Stimulated activated CD8-positive, alpha-beta memory T cell treated with anti-CD3 and anti-CD28 coated beads, Interleukin-15, amount 100 ng/mL, for 48 hours (primary cell): ENCODE measurements at places on chromosomes 3 and 15.

DNA sequence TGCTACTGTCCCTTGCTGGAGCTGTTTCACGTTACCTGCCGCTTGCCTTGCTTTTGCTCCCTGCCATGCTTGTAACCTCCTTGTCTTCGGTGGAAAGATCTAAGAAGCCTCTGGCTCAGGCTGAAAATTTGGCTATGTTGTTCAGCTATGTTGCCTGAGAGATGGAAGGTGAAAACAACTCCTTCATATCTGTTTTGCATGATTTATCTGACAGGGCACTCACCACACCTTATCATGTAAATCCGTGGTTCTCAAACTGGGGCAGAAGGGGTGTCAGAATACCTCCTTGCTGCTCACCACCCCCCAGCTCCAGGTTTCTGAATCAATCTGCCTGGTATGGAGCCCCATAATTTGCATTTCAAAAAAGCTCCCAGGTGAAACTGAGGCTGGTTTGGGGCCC is 6.5 kb upstream of the CORO2B start:
- DNase-seq, result no peak

DNA sequence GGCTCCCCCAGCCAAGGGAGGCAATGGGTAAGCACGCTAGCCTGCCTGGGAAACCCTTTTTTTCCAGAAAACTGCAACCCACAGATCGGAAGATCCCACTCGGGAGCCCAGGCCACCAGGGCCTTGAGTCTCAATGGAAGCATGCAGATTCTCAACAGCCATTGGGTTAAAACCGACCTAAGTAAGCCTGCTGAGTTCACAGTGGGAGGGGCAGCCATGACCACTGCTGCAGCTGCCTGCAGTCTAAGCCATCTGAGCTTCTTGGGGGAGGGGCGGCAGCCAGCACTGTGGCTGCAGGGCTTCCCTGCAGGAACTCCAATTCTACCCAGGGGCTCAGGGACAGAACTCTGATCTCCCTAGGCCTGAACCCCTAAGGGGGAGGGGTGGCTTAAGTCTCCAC is 82.0 kb downstream of the DPPA2 start:
- no peak for DNase-seq

GRCh38 chr15:61521953-61522352 is 292.9 kb upstream of the RORA start:
- no peak for DNase-seq

DNA sequence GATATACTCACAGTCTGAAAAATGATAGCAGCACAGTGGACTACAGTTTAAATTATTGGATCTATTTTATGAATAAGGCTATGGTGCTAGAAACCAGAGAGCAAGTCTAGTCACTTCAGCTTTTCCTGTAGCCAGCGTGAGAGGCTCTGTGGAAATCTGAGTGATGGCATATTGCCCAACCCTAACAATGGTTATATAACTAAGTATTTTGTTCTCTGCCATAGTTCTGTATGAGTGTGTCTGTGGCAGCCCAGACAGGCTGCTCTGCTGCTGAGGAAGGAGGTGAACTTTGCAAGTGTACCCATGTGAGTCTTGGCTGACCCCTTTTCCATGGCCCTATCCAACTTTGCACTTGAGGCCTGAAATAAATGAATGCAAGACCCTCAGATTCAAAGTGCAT is 105.7 kb downstream of the LRTM1 start:
- DNase-seq, result no peak

GRCh38 chr15:29183071-29183831 is 86.4 kb downstream of the NSMCE3 start:
- no peak for DNase-seq

- DNase-seq, result no peak
Measured at GRCh38 chr3:171566803-171567422, 106.7 kb upstream of the TNIK start.

- no peak for DNase-seq
Measured at GRCh38 chr3:55937301-55937700, 450.2 kb upstream of the WNT5A start.

DNA sequence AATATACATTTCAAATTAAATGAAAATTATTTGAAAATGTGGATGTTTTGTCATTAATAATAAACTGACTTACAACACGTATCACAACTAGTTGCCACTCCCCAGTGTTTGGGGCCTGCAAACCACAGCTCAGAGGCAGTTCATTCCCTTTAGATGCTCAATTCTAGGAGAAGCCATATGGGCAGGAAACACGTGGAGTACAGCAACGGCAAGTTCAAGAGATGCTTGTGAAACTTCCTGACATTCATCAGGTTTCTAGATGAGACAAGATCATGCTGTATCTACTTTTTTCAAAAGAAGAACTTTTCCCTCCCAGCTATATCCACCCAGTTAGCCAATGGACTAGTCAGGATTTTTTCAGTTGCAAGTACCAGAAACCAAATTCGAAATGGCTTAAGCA is 17.6 kb upstream of the PLA2G4D start:
- no peak for DNase-seq

DNA sequence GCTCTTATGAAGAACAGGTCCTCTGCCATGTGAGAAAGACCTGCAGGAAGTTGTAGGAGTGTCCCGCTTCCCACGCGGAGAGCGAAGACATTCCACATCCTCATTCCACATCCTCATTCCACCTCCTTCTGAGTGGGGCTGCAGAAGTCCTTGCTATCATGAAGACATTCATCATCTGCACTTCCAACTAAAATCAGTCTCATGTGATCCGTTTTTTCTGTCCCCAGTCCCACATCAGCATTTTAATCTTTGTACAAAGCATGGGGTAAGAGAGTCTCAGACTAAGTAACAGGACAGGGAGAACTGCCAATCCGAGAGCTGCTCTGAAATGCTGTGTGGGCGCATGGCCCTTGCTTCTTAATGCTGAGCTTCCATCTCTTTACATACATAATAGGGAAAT is 227.2 kb downstream of the RSRC1 start:
- no peak for DNase-seq

- no peak for DNase-seq
Measured at GRCh38 chr15:93837450-93837849, 393.9 kb upstream of the MCTP2 start.

- DNase-seq, result no peak
Measured at GRCh38 chr15:101454365-101454764, 35.1 kb downstream of the PCSK6 start.

GRCh38 chr3:14317057-14317553 is 85.3 kb upstream of the SLC6A6 start:
- no peak for DNase-seq

DNA sequence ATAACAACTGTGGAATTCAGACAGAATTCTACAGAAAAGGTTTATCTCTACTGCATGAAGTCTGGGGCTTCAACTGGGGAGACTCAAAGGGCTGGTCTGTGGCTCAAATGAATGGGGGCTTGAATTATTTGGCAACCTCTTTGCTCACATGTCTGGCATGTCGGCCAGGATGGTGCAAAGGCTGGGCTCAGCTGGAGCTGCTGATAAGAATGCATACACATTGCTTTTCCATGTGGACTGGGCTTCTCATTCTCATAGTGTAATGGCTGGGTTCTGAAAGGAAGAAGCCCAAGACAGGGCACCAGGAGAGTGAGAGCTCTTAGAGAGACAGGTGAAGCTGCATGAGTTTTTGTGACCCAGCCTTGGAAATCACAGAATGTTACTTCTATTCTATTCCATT is 194.3 kb upstream of the SGO1 start:
- DNase-seq, result no peak

- DNase-seq, result no peak
Measured at GRCh38 chr3:195806916-195807231, 4.9 kb downstream of the MUC4 start.

- DNase-seq, result no peak
Measured at GRCh38 chr3:100591411-100591810, 18.0 kb upstream of the ADGRG7 start.

DNA sequence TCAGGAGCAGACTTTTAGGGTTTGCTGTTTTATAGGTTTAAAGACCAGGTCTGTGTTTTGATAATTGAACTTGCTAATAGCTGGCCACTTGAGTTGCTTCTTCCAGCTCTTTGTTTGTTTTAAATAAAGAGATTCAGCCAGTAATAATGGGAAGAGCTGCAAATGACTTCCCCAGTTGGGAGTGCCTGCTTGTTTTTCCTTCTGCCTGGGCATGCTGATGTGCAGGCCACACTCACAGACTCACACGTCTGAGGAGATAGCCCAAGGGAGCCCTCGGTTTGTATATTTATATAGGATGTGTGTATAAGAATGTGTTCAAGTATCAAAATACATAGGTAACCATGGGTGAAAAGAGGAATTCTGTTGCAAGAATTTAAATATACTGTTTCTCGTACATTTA is 78.2 kb upstream of the BOC start:
- DNase-seq, result no peak

- no peak for DNase-seq
Measured at GRCh38 chr3:77321646-77322045, 281.7 kb downstream of the ROBO2 start.

- no peak for DNase-seq
Measured at GRCh38 chr15:74662064-74662860, 33.6 kb downstream of the EDC3 start.

DNA sequence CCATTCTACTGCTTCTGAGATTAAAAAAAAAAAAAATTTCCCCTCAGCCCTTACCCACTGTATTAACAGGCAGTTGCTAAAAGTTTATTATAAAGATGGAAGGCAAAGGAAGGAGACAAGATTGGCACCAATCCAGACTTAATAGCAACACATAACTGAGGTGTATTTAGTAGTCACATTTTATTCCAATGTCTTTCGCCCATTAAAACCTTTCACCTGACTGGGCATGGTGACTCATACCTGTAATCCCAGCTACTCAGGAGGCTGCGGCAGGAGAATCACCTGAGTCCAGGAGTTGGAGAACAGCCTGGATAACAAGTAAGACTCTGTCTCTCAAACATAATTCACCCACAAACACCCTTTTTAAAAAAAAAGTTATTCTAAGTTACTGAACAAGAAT is 4.4 kb downstream of the ACAP2 start:
- no peak for DNase-seq

GRCh38 chr15:44034933-44035624 is 160.0 kb downstream of the FRMD5 start:
- no peak for DNase-seq

DNA sequence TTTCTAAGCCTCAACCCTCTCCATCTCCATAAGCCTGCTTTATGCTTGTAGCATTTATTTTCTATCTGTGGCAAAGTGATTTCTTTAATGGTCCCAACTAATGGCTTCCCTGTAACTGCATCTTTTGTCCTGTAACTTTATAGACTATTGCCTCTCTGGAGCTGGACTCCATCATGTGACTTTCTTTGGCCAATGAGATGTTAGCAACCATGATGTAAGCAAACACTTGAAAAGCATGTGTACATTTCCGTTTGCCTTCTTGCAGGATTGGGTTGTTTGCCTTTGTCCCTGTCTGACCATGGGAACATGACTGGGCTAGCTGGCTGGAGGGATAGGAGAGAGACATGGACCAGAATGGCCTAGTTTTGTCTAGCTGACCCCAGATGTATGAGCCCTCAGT is 106.0 kb upstream of the LRIG1 start:
- DNase-seq, result no peak

- no peak for DNase-seq
Measured at GRCh38 chr3:13064964-13065363, 8.3 kb downstream of the IQSEC1 start.

- no peak for DNase-seq
Measured at GRCh38 chr3:101878589-101878988, 29.3 kb downstream of the NFKBIZ start.

GRCh38 chr15:74552773-74553441 is 11.9 kb downstream of the ARID3B start:
- no peak for DNase-seq

- DNase-seq, result no peak
Measured at GRCh38 chr15:58139276-58139988, 1.3 kb downstream of the AQP9 start.

- DNase-seq, result no peak
Measured at GRCh38 chr15:96358001-96358801, 27.7 kb downstream of the NR2F2 start.

GRCh38 chr15:99507504-99508310 is 58.1 kb upstream of the MEF2A start:
- no peak for DNase-seq

DNA sequence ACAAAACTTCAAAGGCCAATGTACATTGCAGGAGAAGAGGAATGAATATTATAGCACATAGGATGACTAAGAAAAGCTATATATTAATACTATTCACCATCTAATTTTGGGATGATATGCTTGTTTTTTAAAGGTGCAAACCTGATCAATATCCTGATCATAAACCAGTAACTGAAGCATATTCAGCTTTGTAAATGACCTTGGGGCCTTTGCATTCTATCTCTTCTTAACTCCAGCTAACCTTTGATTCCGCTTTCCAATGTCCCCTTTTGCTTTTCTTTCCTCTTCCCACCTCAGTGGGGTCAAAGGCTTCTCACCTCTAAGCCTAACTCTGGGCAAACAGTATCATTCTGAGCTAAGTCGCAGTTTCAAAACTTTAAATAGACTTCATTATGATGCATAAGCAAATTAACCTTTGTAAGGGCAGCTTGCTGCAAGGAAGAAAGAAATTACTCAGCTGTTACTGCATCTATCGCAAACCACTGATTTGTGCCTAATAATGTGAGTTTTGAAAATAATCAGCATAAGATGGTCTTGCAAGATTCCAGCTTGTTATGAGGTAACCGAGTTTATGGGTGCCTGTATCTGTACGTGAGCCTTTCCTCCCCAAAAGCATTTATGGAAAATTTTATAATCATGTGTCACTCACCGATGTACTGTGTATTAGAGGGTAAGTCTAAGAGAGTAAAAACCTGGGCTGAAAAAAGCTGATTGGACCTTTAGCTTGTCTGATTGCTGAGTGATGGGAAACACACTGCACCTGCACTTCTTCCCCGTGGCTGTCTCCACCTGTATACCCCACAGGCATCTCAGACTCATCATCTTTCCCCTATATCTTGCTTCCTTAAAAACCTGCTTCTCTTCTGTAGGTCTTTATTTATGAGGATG is 116.8 kb downstream of the TPRG1 start:
- DNase-seq, result no peak

- no peak for DNase-seq
Measured at GRCh38 chr15:47588958-47589357, 128.3 kb upstream of the SEMA6D start.

GRCh38 chr3:55332176-55332575 is 154.9 kb downstream of the WNT5A start:
- no peak for DNase-seq

DNA sequence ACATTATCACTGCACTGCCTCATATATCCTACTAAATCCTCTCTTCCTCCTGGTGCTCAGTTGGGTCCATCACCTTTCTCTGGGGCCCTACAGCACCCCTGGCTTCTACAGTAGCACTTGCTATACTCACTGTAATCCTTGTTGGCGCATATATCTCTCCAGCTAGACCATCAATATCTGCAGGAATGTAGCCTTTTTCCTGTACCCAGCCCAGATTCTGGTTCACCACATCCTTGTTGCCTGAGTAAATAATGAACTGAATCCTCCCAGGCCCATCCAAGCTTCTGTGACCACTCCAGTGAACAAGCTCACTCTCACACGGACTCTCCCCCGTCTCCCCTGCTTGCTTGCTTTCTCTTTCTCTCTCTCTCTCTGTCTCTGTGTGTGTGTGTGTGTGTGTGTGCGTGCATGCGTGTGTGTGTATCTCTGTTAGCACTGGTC is 62.5 kb upstream of the LIPC start:
- no peak for DNase-seq

GRCh38 chr3:69893274-69893673 is 106.3 kb upstream of the SAMMSON start:
- DNase-seq, result no peak

GRCh38 chr3:143753006-143753405 is 95.3 kb downstream of the SLC9A9 start:
- no peak for DNase-seq

- no peak for DNase-seq
Measured at GRCh38 chr3:139104062-139104461, 59.4 kb upstream of the PRR23C start.

GRCh38 chr15:73227433-73228056 is 141.2 kb downstream of the HCN4 start:
- DNase-seq, result no peak
